Glomerular endothelial cell (primary cell): ENCODE measurements at places on chromosomes 13 and 19.

GRCh38 chr13:47087841-47088240 lies 191.0 kb upstream of the HTR2A start:
- no peak for DNase-seq

DNA sequence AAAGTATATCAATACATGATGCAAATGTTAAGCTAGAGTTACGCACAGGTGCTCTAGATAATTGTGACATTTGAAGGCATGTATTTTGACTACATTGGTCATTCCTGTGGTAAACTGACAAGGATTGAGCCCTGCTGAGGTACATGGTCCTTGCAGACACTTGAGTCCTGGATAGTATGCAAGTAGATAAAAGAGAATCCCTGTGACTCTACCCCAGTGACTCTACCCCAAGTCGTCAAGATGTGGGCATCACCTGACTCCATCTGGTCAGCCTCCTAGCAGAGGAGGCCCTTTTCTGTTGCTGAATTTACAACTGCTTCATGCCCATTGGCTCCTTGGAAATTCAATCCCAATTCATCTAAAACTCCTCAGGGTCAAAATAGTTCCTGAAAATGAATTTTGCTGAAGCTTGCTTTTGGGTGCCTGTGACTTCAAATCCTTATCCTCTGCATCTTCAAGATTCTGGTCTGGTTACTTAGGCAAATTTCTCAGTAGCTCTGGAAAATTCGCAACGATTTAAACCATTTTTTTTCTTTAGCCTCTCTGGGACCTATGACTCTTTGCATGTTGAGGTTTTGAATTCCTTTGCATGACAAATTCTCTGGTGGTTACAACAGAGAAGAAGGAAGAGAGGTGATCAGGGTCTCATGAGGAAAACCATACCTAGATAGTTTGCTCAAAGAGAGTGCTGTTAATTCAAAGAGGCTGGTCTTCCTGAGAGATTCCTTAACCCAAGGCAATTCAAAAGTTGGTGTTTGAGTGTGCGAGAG lies 422.1 kb downstream of the FGF9 start:
- no peak for DNase-seq

GRCh38 chr19:36169084-36169760 lies 17.0 kb upstream of the COX7A1 start:
- DNase-seq, result peak; percentile 50

DNA sequence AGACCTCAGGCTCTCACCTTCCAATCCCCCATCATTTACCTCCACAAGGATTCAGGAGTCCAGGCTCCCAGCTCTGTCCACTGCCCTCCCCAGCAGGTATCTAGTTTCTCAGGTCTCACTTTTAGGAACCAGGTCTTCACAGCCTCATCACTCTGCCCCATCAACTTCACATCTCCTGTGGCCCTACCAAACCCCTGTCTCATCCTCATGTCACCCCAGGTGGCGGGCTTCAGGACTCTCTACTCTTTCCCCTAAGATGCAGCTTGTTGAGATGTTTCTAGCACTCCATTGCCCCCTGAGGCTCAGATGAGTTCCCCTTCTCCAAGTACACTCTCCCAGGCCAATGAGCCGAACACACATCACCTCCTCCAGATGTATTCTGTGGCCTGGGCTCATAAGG lies 1.5 kb downstream of the PPFIA3 start:
- DNase-seq, result no peak

GRCh38 chr13:46717275-46717674 lies 79.7 kb downstream of the ESD start:
- DNase-seq, result no peak

DNA sequence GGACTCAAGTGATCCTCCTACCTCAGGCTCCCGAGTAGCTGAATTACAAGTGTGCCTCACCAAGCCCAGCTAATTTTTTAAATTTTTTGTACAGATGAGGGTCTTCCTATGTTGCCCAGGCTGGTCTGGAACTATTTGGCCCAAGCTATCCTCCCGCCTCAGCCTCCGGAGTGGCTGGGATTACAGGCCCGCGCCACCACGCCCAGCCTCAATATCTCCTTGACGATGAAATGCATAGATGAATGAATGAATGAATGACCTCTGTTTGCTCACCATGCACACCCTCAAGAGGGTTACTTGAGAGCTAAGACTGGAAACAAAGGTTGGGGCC lies 14.9 kb upstream of the AP1M2 start:
- DNase-seq, result no peak

DNA sequence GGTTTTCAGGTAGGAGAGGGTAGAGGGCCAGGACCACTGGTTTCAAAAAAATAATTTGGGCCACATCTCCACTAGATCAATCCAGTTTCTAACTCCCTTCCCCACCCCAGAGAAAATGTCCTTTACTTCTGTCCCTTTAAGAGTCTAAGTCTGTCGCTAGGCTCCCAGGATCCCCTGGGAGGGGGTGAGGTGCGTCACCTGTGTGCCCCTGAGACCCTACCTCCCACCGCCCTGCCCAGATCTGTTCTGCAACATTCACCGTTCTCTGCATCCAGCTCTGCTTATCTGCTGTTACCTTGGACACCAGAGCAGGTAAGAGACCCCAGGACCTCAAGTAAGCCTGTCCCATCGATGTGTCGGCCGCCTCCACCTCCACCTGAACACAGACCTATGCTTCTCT lies at the start of gene GFY:
TSS of gene GFY (plus strand) at position 211 of the 400 bp plus-strand sequence. CDS start 1,043 bp downstream, outside the sequence.
- DNase-seq, result no peak

- no peak for DNase-seq
Measured at GRCh38 chr13:25292301-25292700, 5.0 kb upstream of the MTMR6 start.

DNA sequence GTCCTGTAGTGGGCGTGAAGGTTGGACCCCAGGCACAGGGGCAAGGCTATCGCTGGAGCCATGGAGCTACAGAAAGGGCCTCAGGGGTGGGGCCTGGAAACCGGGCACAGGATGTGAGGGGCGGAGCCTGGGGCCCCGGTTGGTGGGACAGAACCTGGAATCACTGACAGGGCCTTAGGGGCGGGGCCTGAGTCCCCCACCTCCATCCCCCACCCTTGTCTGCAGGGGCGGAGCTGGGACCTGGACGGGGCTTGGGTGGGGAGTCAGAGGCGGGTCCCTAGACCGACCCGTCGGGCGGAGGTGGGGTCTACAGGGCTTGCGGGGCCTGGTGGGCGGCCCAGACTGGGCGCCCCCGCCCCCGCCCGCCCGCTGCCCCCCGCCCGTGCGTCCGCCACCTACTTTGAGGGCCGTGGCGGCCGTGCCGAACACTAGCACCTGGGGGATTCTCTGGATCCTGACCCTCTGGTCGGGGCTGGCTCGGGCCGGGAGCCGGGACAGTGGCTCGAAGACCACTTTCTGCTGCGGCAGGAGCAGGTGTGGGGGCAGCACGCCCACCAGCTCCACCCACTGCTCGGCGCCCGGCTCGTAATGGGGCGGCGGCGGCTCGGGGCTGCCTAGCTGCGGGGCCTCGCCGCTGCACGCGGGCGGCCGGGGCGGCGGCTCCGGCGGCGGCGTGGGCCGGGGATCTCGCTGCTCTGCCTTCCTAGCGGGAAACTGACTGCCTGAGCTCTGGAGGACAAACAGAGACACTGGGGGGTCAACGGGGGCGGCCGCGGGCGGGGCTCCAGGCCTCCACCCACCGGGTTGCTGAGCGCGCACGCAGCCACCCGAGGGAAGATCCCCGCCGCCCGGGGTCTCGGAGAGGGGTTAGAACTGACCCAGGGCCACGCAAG lies 26.3 kb downstream of the DCAF15 start:
- no peak for DNase-seq

DNA sequence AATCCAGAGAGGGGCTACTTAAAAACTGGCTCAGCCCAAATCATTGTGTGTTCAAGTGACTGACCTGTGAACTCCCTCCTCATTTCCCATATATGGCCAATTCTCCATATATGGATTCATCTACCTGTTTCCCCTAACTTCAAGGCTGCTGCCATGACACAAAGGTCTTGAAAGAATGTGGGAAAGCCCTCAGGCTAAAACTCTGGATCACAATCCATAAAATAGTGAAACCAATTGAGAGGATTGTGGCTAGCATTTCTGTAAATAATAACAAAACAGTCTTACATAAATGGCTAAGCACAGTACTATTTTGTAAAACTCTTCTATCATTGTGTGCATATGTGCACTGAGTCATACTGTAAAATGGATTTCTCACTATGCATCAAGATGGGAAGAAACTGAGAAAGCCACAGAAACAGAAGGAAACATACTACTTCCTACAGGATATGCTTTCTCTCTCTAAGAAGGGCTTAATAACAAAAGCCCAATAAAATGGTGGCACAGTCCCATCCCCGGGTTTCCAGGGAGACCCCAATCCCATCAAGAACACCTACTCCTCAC lies 80.5 kb downstream of the FOXO1 start:
- peak; percentile 74 for DNase-seq

GRCh38 chr19:43586346-43586745 lies 9.6 kb downstream of the IRGQ start:
- DNase-seq, result no peak

GRCh38 chr13:114311387-114311786 lies 2.9 kb upstream of the CHAMP1 start:
- no peak for DNase-seq

DNA sequence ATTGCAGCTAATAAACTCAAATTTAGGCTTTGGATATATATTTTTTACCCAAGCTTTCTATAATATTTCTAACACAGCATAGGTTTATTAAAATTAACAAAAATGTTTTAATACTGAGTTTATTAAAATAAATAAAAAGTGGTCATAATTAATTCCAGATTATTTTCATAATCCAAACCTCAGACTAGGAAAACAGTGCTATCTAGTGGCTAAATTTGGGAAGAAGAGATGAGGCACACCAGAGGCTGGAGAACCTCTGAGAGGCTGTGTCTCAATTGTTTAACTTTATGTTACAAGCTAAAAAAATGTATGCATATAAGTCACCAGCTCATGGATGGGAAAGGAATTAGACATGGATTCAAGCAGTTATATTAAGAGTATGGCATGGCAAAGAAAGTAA lies 392.5 kb downstream of the DIAPH3 start:
- no peak for DNase-seq

- no peak for DNase-seq
Measured at GRCh38 chr19:48551437-48552302, at the start of gene SULT2B1. Gene SULT2B1, plus strand, starts transcription at chr19:48552172. Its CDS starts 81 bp downstream, at chr19:48552253.

DNA sequence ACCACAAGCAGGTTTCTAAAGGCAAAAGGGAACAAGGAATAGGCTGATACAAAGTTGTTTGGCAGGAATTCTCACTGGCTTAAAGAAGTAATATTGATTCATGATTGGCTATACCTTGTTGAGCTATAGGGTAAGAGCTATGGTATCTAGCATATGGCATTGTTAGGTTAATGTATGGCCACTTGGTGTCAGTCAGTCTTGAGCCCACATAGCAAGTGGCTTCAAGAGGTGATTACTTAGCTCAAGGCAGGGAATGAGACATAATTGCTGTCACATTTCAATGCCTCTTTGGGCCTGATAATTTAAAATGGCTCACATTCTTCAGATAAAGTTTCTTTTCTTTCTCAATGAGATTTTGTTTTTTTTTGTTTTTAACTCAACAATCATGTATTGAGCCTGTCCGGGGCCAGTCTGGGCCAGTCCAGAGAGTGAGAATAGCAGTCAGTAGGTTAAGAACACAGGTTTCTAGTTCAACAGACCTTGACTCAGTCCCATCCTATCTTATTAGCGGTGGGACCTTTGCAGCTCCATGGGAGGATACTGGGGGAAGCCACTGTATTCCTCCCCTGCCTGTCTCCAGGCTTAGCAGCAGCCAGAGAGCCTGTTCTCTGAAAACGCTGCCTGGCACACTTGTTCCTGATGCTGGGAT lies 45.8 kb upstream of the RCBTB2 start:
- DNase-seq, result no peak

- DNase-seq, result no peak
Measured at GRCh38 chr19:39494661-39495060, 4.1 kb upstream of the DLL3 start.

GRCh38 chr13:86731987-86732386 lies 932.8 kb upstream of the SLITRK6 start:
- DNase-seq, result no peak

DNA sequence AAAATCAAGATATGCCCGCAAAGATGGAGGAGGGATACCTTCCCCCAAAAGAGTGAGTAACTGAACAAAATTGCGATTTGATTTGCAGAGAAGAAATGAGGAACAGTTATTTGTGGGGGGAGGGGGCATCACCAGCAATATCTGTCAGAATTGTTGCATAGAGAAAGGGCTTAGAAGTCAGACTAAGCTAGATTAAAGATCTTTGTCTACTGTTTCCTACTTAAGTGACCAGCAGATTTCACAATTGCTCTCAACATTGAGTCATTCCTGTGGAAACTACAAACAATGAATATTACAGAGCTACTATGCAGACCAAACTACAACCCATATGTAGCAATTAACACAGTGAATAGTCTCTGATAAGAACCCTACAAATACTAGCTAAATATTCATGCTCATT lies 27.4 kb downstream of the FPR3 start:
- DNase-seq, result no peak

DNA sequence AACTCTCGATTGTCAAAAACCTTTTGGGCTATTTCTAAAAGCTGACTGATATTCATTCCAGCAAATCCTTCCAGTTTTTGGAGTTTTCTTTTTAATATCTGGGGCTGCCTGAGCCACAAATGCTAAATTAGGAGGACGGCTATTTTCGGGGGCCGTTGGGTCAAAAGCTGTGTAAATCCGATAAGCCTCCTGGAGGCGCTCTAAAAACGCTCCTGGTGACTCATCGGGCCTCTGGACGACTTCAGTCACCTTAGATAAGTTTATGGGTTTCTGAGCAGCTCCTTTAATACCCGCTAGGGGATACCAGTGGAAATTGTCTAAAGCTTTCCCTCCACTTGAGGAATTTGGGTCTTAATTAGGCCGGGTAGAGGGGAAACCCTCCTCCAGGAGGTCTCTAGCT lies 66.4 kb downstream of the ZNF730 start:
- DNase-seq, result no peak

GRCh38 chr13:35669321-35669720 lies 192.8 kb upstream of the MAB21L1 start:
- no peak for DNase-seq

DNA sequence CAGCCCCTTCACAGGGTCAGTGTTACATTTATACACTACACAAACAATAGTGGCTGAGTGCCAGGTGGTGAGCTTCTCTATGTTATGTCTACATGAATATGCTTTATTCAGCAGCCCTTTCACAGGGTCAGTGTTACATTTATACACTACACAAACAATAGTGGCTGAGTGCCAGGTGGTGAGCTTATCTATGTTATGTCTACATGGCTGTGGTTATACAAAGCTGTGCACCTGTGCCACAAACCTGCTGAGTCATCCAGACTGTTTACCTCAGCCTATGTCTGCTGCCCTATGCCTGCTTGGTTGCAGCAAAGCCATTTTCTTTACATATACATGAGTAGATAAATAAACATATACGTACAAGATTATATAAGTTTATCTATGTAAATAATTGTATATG lies 76.5 kb downstream of the ZNF726 start:
- DNase-seq, result no peak

GRCh38 chr19:45978156-45978555 lies 4.5 kb upstream of the NOVA2 start:
- no peak for DNase-seq

DNA sequence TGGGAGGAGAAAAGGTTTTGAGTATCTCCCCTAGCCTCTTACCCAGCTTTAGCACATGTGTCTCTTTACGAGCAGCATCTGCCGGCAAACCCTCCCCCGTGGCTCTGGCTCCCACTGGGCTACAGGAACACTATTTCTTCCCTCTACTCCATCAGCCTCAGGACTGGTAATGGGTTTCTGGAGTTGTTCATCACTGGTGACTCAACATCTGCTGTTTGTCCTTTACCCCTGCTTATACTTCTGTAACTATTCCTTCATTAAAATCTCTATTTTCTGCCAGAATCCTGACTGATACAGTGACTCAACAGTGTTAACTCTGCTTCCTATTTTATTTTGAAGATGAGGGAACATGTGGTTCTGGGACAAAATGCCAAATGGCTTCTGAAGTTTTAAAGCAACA lies 437.3 kb upstream of the HTR2A start:
- DNase-seq, result no peak
